C1 segment of cervical spinal cord (tissue), 14 donors: ENCODE measurements at places on chromosomes 12 and 14.

- no peak for DNase-seq
These were observed 85.6 kb downstream of the CMKLR1 start for GRCh38 chr12:108253540-108253939.

GRCh38 chr14:33539918-33540357 lies 410.9 kb downstream of the EGLN3 start:
- DNase-seq = no peak

DNA sequence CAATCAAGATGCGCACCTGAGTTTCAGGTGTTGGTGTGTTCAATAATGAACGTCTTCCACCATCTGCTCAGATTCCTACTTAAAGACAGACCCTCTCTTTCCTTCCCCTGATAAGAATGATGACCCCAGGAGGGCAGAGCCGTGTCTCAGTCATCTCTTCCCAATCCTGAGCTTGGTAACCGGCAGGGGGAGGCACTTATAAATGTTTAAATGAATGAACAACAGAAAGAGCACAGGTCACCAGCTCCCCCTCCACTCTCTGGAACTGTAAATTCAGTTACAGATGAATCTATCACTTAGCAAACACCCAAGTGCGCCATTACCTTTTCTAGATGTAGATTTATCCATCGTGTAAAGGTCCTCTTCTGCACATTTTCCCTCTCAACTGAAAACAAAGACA lies 72.4 kb upstream of the DICER1 start:
- no peak for DNase-seq

DNA sequence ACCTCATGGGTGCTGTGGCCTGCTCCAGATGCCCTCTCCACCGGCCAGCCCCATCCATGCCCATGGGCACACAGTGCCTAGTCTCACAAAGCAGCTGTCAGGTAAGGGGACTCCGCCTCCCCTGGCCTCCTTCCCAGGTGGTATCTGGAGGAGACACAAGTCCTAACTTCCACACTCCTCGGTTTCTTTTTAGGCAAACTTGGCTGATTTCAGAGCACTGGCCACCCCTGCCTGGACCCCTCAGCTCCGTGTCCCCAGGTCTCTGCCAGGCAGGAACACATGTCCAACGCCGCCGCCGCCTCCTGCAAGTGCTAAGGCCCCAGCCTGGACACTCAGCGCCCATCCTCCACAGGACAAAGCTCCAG lies 324.1 kb upstream of the DIO3 start:
- DNase-seq = no peak

DNA sequence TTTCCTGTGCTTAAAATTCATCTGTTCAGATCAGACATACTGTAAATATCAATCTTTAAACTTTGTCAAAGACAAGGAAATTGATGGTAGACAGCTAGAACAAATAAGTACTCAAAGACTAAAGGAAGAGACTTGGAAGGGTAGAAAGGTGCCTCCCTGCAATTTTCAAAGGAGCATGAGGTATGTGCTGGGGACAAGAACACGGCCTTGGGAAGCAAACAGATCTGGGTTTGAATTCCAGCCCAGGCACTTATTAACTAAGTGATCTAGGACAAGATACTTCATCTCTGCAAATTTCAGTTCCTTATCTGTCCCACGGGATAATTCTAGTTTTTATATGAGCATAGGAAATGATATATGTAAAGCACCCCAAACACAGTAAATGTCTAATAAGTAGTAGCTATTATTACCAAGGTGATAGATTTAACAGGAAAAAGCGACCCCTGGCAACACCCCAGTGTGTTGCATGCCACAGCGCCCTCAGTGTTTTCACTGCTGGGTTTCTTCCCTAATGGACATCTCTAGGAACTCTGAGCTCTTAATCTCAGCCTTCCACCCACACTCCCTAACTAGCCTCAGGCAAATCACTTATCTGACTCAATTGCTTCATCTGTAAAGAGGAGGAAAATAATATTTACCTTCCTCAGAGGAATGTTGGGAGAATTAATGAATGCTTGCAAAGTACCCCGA lies 44.7 kb upstream of the BMP4 start:
- no peak for DNase-seq

- no peak for DNase-seq
These were observed 14.9 kb downstream of the AKAP6 start for GRCh38 chr14:32343926-32344430.

DNA sequence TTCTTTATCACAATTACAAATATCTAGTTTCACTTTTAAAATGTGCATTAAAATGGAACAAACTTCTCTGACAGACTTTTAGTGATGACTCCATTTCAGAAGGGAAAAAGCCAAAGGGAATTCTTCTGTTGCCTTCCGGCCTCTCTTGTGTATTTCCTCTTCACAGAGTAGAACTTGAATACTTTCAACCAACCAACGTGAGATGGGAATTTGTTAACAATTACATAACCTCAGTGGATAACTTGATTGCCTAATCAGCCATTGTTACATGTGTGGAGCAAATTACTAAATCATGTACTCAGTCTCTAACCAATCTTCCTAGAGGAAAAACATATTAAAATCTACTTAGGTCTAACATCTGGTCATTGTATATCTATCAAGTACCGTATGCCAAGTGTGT lies 291.1 kb downstream of the SYT1 start:
- no peak for DNase-seq

GRCh38 chr14:36583242-36583892 lies 953 bp upstream of the NKX2-8 start:
- no peak for DNase-seq

GRCh38 chr14:55248411-55248810 lies 22.8 kb upstream of the FBXO34 start:
- no peak for DNase-seq
